ENCODE measurements at places on chromosomes 5 and 9.

- DNase-seq: no peak
- H3K27ac ChIP-seq: no peak overlapping the region
- H3K4me3 ChIP-seq: no peak overlapping the region
- H3K36me3 ChIP-seq: no peaks in the 10 kb centered on the region
Measured at GRCh38 chr5:57166276-57166675, 7.6 kb upstream of the GPBP1 start.

DNA sequence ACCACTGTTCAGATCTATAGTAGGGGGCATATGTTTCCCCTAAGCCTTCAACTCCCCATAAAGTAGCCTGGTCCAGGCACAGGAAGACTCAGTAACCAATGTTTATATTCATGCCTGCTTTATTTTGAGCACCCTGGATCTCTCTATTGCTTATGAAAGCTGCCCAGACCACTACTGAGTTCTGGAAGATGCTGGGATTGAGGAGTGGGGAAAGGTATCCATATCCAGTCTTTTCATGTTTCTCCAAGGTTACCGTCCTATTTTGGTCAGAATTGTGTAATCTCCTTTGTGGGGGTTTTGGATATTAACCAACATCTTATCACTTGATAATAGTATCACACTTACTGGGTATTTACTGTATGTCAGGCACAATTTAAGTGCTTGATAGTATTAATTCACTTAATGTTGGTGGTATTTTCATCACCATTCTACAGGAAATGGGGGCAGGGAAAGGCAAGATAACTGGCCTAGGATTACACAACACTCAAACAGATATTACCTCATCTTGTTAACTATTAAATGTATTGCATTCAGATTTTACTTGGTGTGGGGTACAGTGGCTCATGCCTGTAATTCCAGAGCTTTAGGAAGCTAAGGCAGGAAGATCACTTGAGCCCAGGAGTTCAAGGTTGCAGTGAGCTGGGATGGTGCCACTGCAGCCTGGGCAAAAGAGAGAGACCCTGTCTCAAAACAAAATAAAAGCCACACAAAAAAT lies 36.3 kb downstream of the RUSC2 start:
- DNase-seq: no peak
- no peaks in the 10 kb centered on the region for H3K27me3 ChIP-seq
- no peak overlapping the region for H3K27ac ChIP-seq
- no peaks in the 10 kb centered on the region for H3K4me1 ChIP-seq
- no peak overlapping the region for H3K4me3 ChIP-seq
- no peaks in the 10 kb centered on the region for H3K36me3 ChIP-seq

- peaks cover 31% of the 10 kb centered on the region for H3K36me3 ChIP-seq
- no peak for DNase-seq
- no peaks in the 10 kb centered on the region for H3K4me1 ChIP-seq
- no peak overlapping the region for H3K27ac ChIP-seq
- no peaks in the 10 kb centered on the region for H3K27me3 ChIP-seq
Measured at GRCh38 chr5:78109891-78110324, 184.6 kb downstream of the AP3B1 start.

DNA sequence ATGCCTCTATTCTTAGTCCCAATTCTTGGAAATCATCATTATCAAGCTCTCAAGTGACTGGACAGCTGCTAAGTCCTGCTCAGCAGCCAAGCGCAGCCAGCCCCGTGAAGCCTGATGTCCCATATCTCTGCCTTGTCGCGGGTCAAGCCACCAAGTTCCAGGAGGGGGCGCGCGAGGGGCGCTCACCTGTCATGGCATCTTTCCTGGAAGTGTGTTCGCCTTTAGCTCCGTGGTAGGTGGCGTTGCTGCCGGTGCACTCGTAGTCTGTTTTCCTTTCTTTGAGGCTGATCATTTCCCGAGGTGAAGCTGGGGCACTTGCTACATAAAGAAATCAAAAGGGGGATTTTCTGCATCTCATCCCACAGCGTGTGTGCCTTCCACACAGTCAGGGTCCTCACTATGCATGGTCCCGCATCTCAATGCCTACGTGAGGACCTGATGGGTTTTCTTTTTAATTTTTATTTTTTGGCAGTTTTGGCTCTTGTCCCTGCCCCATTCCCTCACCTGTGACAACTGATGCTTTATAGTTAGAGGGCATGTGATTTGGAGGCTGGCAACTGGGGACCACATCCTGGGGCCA lies 227.0 kb upstream of the DAP start:
- H3K36me3 ChIP-seq: no peaks in the 10 kb centered on the region
- peaks cover 16% of the 10 kb centered on the region for H3K27me3 ChIP-seq

- no peak overlapping the region for H3K27ac ChIP-seq
- H3K27me3 ChIP-seq: no peaks in the 10 kb centered on the region
- no peaks in the 10 kb centered on the region for H3K4me1 ChIP-seq
- no peak overlapping the region for H3K4me3 ChIP-seq
- DNase-seq: no peak
Measured at GRCh38 chr9:24045150-24045549, 219.1 kb upstream of the ELAVL2 start.

DNA sequence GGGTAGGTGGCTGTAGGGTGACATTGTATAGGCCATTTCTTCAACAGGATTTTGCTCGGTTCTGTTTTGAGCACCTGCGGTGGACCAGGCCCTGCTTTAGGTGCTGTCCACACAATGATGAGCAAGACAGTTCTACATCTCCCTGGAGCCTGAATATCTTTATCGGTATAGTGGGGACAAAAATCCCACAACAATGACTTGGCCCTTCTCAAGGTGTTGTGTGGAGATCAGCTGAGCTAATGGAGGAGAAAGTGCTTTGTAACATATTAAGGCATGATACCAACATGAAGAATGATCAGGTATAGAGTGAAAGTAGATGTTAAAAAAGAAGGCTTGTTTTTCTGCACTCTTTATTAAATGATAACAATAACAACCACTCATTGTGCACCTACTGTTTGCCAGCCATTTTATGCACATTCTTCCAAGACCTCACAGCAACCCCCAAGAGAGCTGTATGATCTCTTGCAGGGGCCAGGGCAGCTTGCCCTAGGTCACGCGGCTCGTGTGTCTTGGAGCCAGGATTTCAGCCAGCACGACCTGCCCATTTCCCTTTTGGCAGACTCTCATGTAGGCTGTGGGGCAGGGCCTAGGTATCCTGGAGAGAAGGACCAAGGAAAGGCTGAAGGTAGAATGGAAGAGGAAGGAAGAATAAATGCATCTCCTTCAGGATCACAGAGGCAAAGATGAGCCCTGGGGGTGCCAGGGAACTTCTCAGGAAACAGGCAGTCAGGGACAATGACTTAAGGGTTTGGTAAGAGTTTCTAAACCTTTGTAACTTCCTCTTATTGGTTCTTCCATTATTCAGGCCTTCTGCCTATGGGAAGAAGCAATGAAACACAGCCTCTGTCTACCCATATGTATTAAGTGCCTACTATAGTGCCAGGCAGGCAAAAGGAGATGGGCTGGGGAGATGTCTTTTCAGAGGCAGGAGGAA lies 50.0 kb upstream of the PPARGC1B start:
- no peak for DNase-seq
- no peak overlapping the region for H3K27ac ChIP-seq
- no peaks in the 10 kb centered on the region for H3K36me3 ChIP-seq
- H3K4me3 ChIP-seq: no peak overlapping the region
- peaks cover 19% of the 10 kb centered on the region for H3K27me3 ChIP-seq

DNA sequence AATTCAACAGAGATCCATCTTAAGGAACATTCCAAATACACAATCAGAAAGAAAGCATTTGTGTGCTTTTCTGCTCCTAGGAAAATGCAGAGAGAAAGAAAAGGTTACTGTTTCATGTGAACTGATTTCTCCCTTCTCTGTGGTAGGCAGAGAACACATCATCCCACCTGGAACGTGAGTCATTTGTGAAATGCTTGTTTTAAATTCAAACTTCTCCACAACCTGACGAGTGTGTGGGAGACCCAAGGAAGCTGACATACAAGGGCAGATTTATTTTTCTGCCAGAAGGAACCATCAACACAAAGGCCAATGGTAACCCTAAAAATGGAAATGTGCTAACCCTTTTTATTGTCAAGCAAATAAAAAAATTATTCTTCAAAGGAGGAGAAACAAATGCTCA lies 156.4 kb downstream of the EFNA5 start:
- no peaks in the 10 kb centered on the region for H3K36me3 ChIP-seq
- no peak overlapping the region for H3K27ac ChIP-seq
- no peak for DNase-seq

- no peaks in the 10 kb centered on the region for H3K36me3 ChIP-seq
- H3K27me3 ChIP-seq: peaks cover 15% of the 10 kb centered on the region
- peak; percentile 24 for DNase-seq
- no peak overlapping the region for H3K4me3 ChIP-seq
- no peaks in the 10 kb centered on the region for H3K4me1 ChIP-seq
Measured at GRCh38 chr9:36935332-36935731, 98.7 kb downstream of the PAX5 start.

DNA sequence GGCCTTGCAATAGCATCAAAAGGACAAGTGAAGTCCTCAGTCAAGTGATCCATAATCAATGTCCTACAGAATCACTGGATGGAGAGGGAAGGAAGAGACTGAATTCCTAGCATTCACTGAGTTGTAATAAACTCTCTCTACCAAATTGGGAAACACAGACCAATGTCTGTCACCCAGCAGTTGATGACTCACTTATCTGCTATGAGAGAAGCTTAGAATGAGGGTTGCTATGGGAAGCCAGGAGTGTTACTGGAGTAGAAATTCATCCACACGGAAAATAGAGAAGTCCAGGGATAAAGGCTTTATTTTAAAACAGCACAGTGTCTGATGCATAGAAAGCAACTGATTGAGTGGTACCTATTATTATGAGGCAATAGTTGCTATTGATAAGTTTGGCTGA lies 407.4 kb downstream of the BRINP1 start:
- no peaks in the 10 kb centered on the region for H3K36me3 ChIP-seq
- no peaks in the 10 kb centered on the region for H3K4me1 ChIP-seq
- H3K27ac ChIP-seq: no peak overlapping the region
- H3K4me3 ChIP-seq: no peak overlapping the region

- no peaks in the 10 kb centered on the region for H3K4me1 ChIP-seq
- H3K36me3 ChIP-seq: no peaks in the 10 kb centered on the region
- no peak overlapping the region for H3K4me3 ChIP-seq
Measured at GRCh38 chr5:128591598-128592455, 53.8 kb upstream of the FBN2 start.

DNA sequence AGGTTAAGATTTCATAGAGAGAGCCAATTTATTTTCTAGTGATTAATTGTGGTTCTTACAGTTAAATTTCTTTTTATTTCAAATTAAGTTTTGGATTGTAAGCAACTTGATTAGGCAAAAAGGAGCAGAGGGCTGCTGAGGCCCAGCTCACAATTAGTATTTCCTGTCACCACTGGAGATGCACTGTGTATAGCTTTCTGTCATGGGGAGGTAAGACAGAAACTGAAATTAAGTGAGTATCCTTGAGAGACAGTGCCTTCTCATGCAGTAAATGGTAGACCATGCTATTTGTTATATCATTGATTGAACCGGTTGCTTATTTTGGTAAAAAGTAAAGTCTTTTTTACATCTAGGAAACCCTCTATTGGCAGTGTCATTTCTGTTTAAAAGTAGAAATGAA lies 190.7 kb downstream of the CCDC171 start:
- no peak overlapping the region for H3K4me3 ChIP-seq
- DNase-seq: no peak
- no peaks in the 10 kb centered on the region for H3K27me3 ChIP-seq
- H3K27ac ChIP-seq: no peak overlapping the region
- peaks cover 9% of the 10 kb centered on the region for H3K36me3 ChIP-seq

- DNase-seq: no peak
- no peaks in the 10 kb centered on the region for H3K27me3 ChIP-seq
- H3K27ac ChIP-seq: no peak overlapping the region
- H3K4me1 ChIP-seq: peaks cover 3% of the 10 kb centered on the region
- H3K4me3 ChIP-seq: no peak overlapping the region
Measured at GRCh38 chr9:6564360-6564759, 81.2 kb downstream of the GLDC start.

GRCh38 chr5:5418764-5419163 lies 3.7 kb upstream of the ICE1 start:
- peaks cover 13% of the 10 kb centered on the region for H3K4me1 ChIP-seq
- no peak for DNase-seq
- H3K4me3 ChIP-seq: no peak overlapping the region
- peaks cover 9% of the 10 kb centered on the region for H3K36me3 ChIP-seq
- H3K27ac ChIP-seq: no peak overlapping the region

- no peak overlapping the region for H3K27ac ChIP-seq
- no peaks in the 10 kb centered on the region for H3K36me3 ChIP-seq
- DNase-seq: no peak
- H3K4me1 ChIP-seq: peaks cover 11% of the 10 kb centered on the region
- no peak overlapping the region for H3K4me3 ChIP-seq
Measured at GRCh38 chr9:6640268-6641051, 5.1 kb downstream of the GLDC start.

DNA sequence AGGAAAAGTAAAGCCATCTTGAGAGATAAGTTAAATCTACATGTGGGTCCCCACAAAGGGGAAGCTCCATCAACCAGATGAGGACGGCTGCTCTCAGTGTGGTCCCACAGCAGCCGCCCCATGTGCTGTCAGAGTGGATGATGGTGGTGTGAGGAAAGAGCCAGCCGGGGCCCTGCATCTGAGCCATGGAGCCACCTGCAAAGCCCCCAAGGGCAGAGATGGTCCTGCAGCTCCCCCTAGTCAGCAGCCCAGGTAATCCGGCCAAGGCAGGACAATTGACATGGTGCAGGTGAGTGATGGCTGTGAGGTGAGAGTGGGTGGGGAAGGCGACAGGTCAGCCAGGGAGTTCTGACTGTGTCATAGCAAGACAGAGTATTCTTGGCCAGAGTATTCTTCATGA lies 458.8 kb downstream of the ICE1 start:
- DNase-seq: peak; percentile 7
- peaks cover 21% of the 10 kb centered on the region for H3K27me3 ChIP-seq
- H3K4me3 ChIP-seq: no peak overlapping the region
- H3K4me1 ChIP-seq: no peaks in the 10 kb centered on the region
- H3K36me3 ChIP-seq: no peaks in the 10 kb centered on the region
- no peak overlapping the region for H3K27ac ChIP-seq

- DNase-seq: no peak
- H3K4me1 ChIP-seq: no peaks in the 10 kb centered on the region
- no peak overlapping the region for H3K27ac ChIP-seq
- no peak overlapping the region for H3K4me3 ChIP-seq
- H3K27me3 ChIP-seq: no peaks in the 10 kb centered on the region
- H3K36me3 ChIP-seq: no peaks in the 10 kb centered on the region
Measured at GRCh38 chr9:78857373-78858225, 560.7 kb downstream of the PSAT1 start.

GRCh38 chr9:7341571-7341970 lies 458.0 kb downstream of the DMAC1 start:
- DNase-seq: no peak
- no peak overlapping the region for H3K27ac ChIP-seq
- peaks cover 20% of the 10 kb centered on the region for H3K27me3 ChIP-seq
- no peak overlapping the region for H3K4me3 ChIP-seq

DNA sequence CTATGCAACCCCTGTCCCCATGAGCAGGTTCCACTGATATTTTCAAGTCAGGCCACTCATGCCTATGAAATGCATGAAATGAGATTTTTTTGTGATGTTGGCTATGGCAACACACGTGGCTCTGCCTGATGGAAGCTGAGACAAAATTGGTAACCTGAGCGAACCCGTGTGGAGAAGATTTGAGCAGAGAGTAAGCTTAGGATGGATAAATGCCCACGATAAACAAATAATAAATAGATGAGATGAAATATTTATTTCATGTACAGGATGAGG lies 153.4 kb upstream of the IER5L start:
- no peak for DNase-seq
- peaks cover 40% of the 10 kb centered on the region for H3K4me1 ChIP-seq
